NCI-H146 (cell line): ENCODE measurements at places on chromosomes 1 and 21.

- DNase-seq = no peak
These were observed 16.4 kb downstream of the IFNGR2 start for GRCh38 chr21:33419538-33420123.

GRCh38 chr1:84642774-84643173 lies 47.5 kb downstream of the SSX2IP start:
- DNase-seq = no peak

DNA sequence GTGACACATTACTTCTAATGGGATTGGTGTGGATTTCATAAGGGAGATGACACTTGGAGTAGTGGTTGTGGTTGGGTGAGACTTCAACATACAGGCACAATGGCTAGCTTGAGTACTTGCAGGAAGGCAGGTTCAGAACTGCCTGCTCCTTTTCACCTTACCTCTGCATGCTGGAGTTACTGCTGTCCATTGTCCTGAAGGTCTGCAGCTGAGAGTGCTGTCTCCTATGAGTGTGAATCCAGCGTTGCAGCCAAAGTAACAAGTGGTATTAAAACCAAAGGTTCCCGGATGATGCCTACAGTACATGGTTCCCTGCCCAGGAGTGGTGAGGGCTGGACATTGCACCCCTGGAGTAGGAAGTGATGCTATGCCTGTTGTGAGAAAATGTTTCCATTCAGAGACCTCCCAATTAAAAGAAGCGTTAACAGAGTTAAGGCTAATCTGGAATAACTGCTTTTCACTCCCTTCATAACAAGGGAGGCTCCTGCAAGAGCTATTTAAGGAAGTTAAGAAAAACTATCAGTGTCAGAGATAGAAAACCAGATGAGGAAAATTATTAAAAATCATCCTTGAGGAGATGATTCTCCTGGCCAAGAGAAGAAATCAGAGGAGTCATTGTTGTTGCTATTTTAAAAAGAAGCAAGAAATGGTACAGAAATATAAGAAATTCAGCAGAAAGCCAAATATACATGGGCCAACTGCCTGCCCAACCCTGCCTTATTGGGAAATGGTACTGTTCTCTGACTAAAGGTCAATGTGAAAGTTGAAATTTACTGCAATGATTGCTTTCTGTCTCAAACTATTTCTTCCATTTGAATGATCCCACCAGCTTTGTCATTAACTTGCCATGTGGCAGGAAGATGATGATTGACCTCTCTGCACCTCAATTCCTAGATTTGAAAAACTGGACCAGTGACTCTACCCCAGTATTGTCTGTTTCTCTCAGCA lies 9.8 kb upstream of the F5 start:
- DNase-seq = no peak

DNA sequence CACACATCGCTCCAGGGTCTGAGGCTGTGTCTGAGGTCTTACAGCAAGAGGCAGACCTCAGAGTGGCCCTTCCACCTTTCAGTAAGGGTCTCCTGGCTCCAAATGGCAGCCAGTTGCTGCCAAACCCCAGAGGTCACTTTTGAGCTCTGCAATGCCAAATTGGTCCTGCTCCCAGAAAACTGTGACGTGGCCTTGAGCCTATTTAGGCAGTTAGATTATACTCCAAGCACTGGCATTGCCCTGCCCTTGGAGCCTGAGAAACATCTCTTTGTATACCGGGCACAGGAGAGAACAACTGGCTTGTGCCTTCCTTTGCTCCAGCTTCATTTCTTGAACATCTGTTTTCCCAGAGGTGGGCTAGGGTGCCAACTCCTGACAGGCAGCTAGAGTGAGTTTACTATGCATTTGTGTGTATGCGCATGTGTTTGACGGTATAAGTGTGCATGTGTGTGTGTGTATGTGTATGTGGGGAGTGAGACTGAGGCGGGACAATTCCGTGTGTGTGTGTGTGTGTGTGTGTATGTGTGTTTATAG lies 134.5 kb downstream of the IER5 start:
- no peak for DNase-seq

DNA sequence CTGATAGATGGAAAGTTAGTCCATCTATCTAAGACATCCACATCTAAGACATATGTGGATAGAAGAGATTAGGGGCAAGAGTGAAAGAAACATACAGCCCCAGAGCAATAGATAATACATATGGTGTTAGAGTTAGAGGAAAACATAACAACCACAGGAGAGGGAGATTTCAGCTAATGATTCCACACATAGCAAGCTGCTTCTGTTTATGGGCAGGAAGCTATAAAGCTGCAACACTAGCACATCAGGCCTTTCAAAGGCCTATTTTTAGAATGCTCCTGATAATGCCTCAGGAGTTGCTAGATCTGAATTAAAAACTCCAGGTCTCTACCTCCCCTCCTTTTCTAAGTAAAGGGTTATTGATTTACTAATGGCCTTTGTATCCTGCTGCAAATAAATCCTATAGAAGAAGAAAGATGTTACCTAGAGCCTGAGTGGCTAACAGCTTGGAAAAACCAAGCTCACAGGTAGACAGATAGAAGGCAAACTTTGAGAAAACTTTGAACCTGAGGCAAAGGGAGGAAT lies 36.1 kb downstream of the BRINP2 start:
- DNase-seq = no peak

DNA sequence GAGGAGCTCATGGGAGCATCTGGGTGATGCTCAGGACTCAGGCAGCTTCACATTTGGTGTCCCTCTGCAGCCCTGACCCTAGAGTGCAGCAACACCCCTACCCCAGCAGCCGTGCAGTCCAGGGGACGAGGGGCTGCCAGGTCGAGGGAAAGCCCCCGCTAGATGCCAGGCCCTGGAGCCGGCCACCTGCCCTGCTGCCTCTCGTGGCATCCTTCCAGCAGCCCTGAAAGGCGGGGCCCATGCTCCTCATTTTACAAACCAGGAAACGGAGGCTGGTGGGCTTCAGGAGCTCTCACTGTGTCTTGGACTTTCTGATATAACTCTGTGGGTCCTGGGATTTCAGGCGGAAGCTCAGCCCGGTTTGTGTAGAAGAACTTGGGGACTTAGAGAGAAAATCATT lies 120.5 kb upstream of the WNT4 start:
- DNase-seq = no peak

DNA sequence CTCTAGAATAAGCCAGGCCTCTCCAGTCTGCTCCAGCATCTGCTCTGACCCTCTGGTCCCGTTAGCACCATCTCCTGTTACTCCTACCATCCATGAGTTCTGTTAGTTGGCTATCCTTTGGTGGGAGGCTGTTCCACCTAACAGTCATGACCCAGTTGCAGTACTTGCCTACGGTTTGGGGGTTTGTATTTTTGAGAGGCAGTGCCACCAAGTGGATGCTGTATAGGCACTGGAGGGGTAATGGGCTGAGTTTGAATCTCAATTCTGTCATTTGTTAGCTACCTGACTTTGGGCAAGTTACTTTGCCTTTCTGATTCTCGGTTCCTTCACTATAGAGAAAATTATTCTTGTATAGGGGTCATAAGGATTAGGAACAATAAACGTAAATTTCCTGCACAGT lies 12.1 kb upstream of the C8B start:
- DNase-seq = no peak

- DNase-seq = no peak
These were observed 11.6 kb downstream of the SCAF4 start for GRCh38 chr21:31720330-31720729.

DNA sequence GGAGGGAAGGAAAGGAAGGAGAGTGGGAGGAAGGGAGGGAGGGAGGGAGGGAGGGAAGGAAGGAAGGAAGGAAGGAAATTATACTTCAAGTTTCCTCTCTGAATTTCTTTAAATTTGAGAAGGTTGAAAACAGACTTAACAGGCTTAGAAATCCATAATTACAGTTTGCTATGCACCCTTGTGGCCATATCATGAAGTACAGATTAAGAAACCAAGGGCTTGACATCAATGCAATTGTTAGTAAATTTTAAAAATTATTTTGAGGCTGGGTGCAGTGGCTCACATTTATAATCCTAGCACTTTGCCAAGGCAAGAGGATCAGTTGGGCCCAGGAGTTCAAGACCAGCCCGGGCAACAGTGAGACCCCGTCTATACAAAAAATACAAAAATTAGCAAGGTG lies 14.4 kb downstream of the ANP32E start:
- no peak for DNase-seq

DNA sequence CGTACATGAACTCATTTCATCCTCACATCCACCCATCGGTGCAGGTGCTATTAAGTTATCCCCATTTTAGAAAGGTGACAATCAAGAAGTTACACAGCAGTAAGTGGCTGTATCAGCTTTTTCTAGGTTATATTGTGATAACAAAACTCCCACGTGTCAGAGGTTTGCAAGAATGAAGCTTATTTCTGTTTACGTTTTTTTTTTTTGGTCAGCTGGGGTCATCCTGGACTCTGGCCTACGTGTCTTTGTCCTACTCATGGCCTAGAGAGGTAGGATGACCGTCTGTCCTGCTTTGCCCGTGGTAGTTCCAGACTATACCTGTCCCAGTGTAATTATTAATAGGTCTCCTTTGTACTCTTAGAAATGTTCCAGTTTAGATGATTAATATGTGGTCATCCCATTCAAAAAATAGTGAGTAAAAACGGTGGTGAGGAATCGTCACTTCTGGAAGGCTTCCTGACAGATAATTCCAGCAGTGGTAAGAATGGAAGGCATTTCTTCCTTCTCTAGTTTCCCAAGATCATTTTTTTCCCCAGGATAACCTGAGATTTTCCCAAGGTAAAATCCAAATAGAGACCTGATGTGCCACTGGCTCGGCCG lies 64.2 kb upstream of the KIF26B start:
- no peak for DNase-seq

DNA sequence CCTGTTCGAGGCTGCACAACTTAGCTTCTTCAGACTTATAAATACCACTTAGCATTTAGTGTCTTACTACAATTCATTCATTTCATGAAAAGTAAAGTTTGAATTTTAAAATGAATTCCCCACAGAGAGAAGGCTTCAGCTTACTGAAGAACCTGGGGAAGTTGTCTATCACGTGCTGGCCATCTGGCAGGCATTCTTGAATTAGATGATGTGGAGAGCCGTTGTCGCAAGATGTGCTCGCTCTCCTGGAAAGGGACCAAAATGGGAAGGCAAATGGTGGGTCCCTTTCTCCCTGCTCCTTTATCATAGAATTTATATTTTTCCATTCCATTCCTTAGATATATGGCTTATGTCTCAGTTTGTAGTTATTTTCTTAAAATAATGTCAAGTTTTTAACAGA lies 90.5 kb downstream of the CD247 start:
- no peak for DNase-seq

DNA sequence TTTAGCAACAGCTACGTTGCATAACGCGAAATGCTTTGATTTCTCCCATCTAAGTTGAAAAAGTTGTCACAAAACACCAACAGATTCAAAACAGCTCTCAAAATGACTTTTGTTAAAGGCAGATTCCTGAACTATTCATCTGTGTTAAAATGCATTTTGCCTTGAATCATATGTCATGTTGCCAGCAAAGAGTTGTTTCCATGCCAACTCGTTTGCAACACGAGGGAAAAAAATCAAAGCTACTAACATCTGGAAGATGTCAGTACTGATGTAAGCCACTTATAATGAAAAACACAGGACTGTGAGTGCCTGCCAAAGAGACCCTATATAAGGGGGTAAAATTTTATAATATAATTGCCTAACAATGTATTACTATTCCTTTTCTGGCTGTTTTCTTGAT lies 182.7 kb upstream of the PTBP2 start:
- DNase-seq = no peak

GRCh38 chr21:35976481-35976880 lies 83.8 kb downstream of the SETD4 start:
- DNase-seq = peak; percentile 38

GRCh38 chr1:212512816-212513559 lies 80.3 kb downstream of the NENF start:
- peak; percentile 33 for DNase-seq

DNA sequence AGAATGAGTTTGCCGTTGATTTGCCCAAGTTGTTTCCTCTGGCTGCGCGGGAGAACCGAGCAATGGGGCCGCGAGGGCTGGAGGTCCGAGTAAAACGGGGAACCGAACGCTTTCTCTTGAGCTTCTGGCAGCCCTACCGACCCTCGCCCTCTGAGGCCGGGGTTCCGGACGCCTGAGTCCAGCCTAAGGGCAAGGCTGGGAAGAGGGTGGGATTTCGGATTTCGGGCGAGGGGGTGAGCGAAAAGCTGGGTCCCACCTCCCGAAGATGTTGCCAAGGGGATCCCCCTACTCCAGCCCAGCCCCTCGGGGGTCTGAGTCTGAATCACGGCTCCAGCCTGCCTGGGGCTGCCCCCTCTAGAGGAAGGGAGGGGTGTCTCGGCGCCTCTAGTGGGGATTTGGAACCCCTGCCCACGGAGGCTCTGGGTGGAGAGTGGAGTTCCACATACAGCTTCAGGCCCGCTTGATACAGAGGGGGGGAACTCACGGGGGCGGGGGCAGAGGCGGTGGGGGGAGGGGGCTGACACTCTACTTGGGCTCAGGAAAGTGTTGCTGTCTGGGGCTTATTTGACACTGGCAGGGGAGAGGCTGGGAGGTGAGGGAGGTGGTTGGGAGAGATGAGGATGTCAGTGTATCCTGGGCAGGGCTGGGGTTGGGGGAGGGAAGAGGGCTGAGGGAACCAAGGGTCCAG lies 617 bp downstream of the KIRREL1 start:
- DNase-seq = no peak

DNA sequence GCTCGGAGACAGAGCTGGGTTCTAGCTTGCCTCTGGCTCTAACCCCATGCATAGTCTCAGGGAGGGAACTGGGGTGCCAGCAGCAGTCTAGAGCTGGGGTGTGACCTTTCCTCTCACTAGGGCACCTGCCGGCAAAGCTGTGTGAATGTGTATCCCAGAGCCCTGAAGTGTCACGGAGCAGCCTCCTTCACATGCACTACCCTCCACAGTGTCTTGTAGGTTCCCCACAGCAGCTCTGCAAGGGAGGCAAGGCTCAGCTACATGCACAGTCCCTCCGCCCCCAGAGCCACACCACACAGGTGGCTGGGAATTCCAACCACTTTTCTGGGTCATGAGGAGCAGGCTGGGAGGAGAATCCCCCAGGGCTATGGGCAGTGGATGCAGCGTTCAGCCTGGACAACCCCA lies 7.7 kb upstream of the HPCA start:
- DNase-seq = no peak

GRCh38 chr1:44724955-44725698 lies 5.8 kb downstream of the RNU5D-1 start:
- DNase-seq = no peak

GRCh38 chr1:21289127-21289526 lies 1.1 kb downstream of the ECE1 start:
- DNase-seq = no peak

- no peak for DNase-seq
These were observed 19.4 kb upstream of the ESRRG start for GRCh38 chr1:216742625-216743024.

GRCh38 chr1:164660412-164660772 lies 101.4 kb downstream of the PBX1 start:
- no peak for DNase-seq

DNA sequence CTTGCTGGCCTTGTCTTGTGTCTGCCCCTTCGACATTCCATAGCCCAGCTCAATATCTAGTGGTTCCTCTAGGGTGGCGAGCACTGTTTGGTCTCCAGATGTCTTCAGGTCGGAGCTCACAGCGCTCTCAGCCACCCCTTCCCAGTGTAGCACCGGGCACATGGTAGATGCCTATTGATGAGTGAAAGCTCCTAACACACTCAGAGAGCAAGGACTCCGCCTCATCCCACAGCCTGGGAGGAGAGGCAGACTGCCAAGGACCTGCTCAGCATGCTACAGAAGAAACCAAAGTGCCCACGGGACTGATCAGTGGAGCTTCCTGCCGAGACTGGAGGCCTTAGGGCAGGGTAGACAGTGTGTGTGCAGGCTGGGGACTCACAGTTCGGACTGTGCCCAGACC lies 10.9 kb downstream of the PCSK9 start:
- DNase-seq = no peak

GRCh38 chr1:233088613-233089012 lies 138.2 kb downstream of the NTPCR start:
- no peak for DNase-seq
